RWPE1 (cell line): ENCODE measurements at places on chromosomes 13 and 19.

- DNase-seq, result no peak
Observed at GRCh38 chr19:15372470-15372869, 7.1 kb downstream of the AKAP8 start.

DNA sequence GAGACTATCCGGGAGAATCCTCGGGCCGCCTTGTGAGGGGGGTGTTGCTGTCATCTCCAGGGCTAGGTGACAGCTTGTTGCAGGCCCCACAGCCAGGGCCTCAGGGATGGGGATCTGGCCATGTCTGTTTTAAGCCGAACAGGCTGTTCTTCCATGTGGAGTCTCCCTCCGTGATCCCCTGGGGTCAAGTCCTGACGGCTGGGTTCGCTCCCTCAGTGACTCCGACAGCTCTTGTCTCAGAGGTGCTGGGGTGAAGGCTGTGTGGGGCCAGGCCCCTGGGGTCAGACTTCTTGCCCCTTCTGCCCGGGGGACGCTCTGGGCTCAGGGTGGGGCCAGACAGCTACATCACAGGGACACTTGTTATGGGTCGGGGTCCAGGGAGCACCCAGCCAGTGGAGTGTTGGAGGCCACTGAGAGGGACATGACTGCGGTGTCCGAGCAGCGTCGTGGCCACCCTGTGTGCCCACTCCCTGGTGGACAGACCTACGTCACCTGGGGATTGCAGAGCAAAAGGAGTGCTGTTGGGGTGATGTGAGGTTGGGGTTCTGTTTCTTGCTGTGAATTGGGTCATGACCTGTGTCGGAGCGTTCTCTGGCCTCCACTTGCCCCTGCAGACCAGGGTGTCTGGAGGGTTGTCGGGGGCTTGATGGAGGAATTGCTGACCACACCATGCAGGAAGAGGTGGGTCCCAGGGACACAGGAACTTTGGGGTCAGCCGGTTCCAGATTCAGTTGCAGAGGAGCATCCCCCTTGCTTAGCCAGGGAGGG lies 21.5 kb downstream of the EPN1 start:
- DNase-seq, result no peak

- no peak for DNase-seq
Observed at GRCh38 chr19:43658494-43658893, 11.5 kb downstream of the PLAUR start.

- DNase-seq, result peak; percentile 97
Observed at GRCh38 chr19:50679177-50680125, 30.2 kb downstream of the C19orf81 start.

GRCh38 chr19:58558623-58559274 lies 338 bp upstream of the UBE2M start:
- DNase-seq, result peak; percentile 94

DNA sequence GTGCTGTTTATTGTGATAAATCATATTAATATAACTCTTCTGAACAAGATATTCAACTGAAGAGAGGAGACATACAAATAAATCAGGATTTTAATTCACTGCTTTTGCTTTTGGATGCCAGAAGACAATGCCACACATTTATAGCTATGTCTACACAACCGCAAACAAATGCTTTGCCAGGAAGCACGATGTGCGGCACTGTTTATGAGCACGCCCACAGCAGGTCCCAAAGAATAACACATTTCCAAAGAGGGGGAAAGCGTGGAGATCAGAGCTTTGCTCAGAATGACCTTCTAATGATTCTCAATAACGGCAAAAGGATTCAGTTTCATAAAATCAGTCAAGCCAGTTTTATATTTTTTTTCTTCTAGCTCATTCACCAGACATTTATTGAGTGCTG lies 16.7 kb downstream of the FAM216B start:
- DNase-seq, result no peak

GRCh38 chr13:45896285-45896684 lies 44.7 kb upstream of the SIAH3 start:
- DNase-seq, result no peak

DNA sequence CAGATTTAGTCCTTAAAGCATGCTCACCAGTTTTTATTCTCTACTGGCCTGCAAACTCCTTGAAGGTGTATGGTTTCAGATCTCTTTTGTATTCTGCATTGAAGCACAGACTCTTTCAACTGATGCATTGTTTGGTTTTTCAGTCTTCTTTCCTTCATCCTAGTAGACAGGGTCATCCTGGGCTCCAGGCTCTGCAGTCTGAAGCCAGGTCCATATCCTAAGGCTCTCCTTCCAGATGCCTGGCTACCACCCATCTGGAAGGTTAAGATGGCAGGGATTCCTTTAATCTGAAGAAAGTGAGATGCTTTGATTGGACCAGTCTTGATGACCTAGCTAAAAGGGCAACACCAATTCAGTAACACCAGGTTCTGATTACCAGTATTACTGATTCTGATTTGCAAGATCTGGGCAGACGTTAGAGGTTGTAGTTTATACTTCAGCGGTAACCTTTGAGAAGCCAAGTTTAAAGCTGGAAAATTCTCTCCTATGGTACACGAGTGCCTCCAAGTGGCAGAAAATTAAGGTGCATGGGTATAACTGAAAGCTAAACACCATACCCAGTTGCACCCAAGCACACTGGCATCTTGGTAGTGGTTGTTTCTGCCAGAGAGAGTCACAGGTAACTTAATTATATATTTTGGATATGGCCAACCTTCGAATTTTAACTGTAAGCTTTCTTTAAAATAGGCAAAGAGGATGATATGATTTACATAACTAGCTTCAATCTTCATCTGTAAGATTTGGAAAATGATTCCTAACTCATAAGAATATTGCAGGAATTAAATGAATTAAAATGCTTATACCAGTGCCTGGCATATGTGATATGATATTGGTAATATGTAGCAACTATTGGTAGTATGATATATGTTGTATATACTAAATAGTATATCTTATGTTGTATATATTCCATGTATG lies 1651.9 kb upstream of the MIR17HG start:
- peak; percentile 17 for DNase-seq

- no peak for DNase-seq
Observed at GRCh38 chr13:49424011-49424560, 19.8 kb downstream of the CAB39L start.

DNA sequence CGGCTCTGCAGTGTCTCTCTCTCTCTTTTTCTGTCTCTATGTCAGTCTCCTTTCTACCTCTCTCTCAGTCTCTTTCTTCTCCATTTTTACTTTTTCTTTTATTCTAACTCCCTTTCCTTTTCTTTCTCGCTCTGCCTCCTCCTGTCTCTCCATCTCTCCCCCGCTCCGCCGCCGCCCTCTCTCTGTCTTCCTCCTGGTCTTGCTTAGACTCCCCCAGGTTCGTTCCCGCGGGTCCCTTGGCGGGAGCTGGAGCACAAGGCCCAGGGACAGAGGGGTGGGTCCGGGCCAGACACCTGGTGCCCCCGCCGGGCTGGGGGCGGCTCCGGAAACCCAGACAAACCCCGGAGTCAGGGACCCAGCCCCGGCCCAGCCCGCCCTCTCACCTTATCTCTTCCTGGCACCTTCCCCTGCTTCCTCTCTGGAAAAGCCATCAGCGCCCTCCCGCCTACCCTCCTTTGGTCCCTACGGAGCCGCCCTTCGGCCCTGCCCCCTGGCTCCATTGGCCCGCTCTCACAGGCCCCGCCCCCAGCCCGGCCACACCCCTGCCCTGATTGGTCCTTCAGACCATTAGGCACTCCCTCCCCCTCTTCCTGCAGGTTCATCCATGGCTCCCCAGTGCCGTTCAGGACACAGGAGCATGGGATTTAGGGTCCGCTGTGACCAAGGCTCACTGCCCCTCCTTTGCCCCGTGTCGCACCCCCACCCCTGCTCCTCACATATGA lies 15.4 kb upstream of the NOP53 start:
- peak; percentile 75 for DNase-seq

DNA sequence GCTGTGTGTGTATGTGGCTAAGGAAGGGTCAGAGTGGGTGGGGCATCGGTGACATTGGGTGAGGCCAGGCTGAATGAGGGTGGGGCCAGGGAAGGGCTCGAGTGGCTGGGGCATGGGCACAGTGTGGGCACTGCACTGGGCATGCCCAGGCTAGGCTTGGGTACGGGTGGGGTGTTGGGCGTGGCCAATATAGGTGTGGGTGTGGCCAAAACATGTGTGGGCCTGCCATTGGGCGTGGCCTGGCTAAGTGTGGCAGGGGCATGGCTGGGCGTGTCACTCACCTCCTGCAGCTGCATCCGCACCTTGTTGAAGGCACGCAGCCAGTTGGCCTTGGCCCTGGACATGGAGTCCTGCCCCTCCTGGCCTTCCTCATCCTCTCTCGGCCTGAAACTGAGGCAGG lies 33.2 kb downstream of the UNC13A start:
- DNase-seq, result peak; percentile 71

GRCh38 chr19:10811391-10812111 lies 24.5 kb downstream of the TMED1 start:
- no peak for DNase-seq

GRCh38 chr19:1522838-1523237 lies 1.0 kb upstream of the PLK5 start:
- DNase-seq, result no peak

DNA sequence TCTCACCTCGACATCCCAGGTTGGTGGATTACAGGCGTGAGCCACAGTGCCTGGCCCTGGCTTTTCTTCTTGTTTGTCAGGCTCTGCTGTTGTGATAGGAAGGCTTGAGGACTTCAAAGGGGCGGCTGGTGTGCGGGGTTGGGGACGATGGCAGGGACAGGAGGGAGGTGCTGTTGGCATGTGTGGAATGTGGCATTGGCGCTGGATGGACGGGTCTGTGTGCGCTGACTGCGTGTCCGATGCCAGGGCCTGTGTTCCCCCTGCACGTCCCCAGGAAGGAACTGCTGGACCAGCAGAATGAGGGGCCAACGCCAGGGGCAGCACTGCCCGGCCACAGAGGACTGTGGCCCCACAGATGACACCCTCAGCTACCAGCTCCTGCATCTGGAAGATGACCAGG lies 12.7 kb upstream of the PTBP1 start:
- DNase-seq, result no peak

DNA sequence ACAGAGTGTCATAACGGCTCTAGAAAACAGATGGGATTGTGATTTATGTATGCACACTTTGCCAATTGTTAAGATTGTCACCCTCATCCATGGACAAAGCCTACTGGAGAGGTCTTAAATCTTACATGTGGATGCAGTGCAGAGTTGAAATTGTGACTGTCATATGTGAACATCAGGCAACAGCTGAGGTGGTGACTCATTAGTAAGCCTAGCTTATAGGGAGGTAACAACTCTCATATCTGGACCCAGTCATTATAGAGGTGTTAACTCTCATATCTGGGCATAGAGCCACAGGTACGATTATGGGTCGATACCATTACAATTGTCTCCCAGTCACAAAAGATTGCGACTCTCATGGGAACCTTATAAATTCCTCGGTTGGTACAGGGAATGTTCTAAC lies 29.8 kb upstream of the ZNF254 start:
- no peak for DNase-seq

DNA sequence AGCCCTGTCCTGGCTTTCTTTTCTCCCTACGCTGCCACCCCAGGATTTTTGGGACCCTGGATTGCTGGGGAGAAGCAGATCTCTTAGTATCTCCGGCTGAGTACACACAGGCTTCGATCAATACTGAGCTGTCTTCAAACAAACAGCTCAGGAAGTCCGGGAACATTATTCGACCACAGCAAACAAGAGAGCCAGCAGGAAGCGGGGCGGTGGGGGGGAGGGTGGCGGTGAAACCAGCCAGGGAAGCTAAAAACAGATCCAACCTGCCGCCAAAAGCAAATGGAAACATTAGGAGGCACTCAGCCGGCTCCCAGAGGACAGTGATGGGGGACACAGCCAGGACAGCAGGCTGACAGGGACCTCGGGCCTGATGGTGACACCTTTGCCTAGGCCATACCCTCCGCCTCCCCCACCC lies 12.2 kb upstream of the BCAM start:
- DNase-seq, result no peak

- no peak for DNase-seq
Observed at GRCh38 chr13:23381866-23382265, 51.6 kb downstream of the SACS start.

GRCh38 chr19:18046059-18046718 lies 38.2 kb downstream of the ARRDC2 start:
- DNase-seq, result peak; percentile 58

- DNase-seq, result no peak
Observed at GRCh38 chr13:28685114-28685513, 26.2 kb downstream of the POMP start.

- DNase-seq, result no peak
Observed at GRCh38 chr13:74073274-74073673, 60.9 kb downstream of the KLF12 start.
